ENCODE measurements at places on chromosomes 16 and 17.

GRCh38 chr16:7382521-7382920, 49.9 kb downstream of the RBFOX1 start:
- no peak for DNase-seq

- no peak for DNase-seq
Measured at GRCh38 chr17:40909755-40910154, 24.7 kb upstream of the KRT20 start.

GRCh38 chr16:53952215-53953208, 248.6 kb downstream of the FTO start:
- no peak for DNase-seq

- no peak for DNase-seq
Measured at GRCh38 chr17:80901319-80901718, 90.3 kb upstream of the CHMP6 start.

GRCh38 chr17:52157603-52158449, 688 bp downstream of the CA10 start:
- DNase-seq, result no peak

GRCh38 chr16:47966325-47966724, 189.5 kb downstream of the ABCC12 start:
- DNase-seq, result no peak

GRCh38 chr16:1094124-1094479, 1.9 kb downstream of the C1QTNF8 start:
- DNase-seq, result no peak

DNA sequence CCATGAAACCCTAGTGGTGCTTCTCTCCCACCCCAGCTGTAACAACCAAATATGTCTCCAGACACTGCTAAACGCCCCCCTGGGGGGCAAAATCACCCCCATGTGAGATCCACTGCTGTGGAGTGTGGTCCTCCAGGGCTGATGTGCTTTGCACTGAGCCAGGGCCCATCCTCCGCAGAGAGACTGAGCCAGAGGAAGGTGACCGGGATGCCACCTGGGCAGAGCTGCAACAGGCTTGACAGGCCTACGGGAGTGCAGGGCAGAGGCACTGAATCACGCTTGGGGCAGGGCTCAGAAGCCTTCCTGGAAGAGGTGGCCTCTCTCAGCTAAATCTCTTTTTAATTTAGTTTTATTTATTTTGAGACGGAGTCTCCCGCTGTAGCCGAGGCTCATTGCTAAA, 4.4 kb downstream of the GJD3 start:
- no peak for DNase-seq

DNA sequence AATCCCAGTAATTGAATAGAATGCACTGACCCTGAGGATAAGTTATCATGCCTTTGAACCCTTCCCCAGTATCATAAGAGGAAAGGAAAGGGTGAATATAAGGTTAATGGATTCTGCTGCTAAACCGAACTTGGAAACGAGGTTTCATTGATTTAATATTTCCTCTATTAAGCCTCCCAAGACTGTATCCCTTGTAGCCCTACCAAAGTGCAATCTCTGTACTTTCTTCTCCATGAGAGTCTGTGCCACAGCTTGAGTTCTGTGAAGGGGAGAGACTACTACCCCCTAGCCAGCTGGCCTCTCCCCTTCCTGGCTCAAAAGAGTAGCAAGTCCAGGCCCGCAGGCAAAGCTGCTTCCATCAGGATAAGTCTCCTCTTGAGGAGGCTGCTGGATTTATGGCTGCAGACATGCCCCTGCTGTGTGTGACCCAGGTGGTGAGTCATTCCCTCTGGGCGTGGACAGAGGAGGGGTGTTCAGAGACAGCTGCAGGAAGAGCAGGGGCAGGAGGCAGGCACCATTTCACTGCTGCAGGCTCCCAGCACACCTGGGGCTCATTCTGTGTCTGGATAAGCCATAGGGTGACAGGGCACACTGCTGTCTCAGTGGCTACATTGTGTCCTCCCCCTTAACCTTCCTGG, 58.4 kb downstream of the TOM1L2 start:
- DNase-seq, result peak; percentile 14

DNA sequence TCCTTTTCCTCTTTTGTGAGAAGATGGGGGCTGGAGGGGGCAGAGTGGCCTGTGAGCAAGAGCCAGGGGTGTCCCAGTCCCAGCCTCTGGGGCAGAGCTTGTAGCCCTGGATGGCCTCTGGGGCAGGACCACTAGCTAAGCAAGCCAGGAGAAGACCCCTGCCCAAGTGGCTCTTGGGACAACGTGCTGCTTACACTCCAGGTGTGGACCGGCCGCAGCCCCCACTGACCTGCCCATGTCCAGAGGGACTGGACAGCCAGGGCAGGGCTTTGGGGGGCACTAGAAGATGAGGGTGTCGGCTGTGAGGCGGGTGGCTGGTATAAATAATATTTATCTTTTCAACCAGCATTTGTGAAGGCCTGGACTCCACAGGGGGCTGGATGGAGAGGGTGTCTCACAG, 9.2 kb upstream of the SPPL2C start:
- no peak for DNase-seq

- DNase-seq, result no peak
Measured at GRCh38 chr17:63150490-63150889, 184.5 kb downstream of the TANC2 start.

- DNase-seq, result no peak
Measured at GRCh38 chr16:15535772-15536171, 101.4 kb downstream of the BMERB1 start.

DNA sequence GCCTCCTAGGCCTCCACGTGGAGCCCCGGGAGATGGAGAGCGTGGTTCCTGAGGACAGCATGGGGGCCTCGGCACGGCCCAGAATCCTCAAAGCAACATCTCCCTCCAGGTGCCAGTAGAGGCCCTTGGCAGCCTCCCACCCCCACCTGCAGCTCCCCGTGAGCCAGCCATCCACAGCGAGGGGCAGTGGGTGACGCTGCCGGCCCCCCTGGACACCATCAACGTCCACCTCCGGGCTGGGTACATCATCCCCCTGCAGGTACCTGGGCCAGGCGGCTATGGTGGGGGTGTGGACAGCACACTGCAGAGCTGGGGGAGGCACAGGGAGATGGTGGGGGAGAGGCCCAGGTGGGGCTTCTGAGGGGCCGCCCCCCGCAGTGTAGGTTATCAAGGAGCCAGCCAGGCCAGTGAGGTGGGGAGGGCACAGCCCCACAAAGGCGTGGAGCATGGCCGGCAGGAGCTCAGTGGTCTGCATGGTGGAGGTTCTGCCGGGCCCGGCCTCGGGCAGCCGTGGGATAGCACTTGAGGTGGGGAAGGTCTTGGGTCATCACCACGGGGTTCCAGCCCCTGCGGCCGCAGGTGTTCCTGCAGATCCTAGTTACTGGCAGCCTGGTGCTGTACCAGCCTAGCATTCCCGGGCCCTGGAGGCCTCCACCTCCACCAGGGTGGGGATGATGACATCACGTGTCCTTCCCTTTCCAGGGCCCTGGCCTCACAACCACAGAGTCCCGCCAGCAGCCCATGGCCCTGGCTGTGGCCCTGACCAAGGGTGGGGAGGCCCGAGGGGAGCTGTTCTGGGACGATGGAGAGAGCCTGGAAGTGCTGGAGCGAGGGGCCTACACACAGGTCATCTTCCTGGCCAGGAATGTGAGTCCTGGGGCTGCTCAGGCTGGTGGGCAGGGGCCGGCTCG, 16.4 kb downstream of the GAA start:
- DNase-seq, result no peak

DNA sequence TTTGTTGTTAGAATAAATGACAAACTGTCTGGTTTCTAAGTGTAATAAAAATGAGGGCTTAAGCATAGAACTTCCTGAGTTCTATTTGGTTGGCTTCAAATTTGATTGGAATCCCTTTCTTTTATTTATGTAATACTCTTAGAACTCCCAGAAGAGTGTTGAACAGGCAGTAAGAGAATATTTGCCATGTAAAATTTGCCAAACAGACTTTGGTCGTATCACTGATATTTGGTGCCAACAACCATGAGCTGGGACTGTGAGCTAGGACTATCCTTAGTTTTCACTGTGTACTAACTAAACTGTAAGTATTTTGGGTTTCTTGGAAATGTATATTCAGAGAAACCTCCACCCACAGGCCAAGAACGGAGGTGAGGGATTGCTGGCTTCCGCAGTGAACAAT, 971.2 kb upstream of the SOX9 start:
- no peak for DNase-seq

DNA sequence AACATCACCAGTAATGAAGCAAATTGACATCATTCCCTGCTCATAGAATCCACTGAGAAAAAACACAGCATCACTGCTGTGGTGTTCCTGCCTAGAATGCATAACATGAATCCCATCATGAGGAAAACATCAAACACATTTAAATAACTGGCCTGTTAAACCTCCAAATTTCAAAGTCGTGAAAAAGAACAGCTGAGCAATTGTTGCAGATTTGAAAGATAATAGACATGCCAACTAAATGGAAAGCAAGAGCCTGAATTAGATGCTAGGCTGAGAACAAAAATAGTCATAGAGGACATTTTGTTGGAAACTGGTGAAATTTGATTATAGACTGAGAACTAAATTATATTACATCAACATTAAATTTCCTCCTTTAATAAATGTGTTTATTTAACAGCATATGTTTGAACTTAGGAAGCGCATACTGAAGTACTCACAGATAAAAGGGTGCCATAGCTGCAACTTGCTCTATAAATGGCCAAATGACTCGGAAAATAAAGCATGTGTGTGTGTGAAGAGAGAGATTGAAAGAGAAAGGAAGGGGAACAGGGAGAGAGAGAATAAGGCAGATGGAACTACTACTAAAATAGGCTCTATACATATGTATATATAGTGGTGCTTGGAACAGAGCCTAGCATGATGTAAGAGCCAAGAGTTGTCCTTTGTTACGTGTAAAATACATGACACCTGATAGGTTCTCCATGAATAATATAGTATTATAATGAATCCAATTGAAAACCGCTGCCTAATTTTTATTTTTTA, 305.0 kb upstream of the MON1B start:
- DNase-seq, result no peak

- DNase-seq, result no peak
Measured at GRCh38 chr16:62642677-62643076, 606.4 kb upstream of the CDH8 start.

- DNase-seq, result no peak
Measured at GRCh38 chr17:72534776-72535175, 414.0 kb downstream of the SOX9 start.

DNA sequence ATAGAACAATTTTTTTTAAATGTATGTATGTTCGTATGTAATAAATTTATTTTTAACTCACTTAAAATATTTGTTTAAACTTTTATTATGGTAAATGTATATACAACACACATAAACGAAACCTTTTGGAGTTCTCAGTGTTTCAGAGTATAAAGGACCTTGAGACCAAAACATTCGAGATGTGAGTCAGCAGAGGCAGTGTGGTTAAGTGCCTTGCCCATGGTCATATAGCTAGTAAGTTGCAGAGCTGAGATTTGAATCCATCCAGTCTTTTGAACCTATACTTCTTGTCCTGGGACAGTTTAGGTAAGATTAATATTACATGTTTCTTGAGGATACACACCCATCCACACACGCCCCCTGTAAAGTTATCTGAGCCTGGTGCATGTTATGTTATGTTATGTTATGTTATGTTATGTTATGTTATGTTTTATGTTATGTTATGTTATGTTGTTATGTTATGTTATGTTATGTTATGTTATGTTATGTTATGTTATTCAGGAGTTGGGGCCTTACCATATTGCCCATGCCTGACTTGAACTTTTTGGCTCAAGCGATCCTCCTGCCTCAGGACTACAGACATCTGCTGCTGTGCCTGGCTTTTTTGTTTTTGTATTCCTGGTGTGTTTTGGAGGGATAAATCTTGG, 41.8 kb downstream of the TNRC6A start:
- DNase-seq, result no peak

GRCh38 chr17:7713782-7714181, 3.8 kb upstream of the DNAH2 start:
- DNase-seq, result no peak

GRCh38 chr17:48213797-48214196, 106.2 kb downstream of the SNX11 start:
- DNase-seq, result no peak

DNA sequence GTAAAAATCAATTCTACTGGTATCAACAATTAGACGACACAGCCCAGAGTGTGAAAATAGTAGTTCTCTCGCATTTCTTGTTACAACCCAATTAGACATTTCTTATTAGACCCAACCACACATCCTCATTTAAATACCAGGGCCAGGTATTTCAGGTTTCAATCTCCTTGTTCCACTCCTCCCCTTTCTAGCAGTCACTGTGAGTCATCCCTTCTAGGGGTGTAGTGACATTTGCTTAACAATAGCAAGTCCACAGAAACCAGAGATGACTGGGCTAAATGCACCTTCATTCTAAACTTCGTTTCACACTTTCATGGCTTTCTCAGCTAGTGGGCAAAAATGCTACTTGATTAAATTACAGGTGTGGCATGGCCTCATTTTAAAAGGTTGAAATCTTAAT, 116.9 kb upstream of the CACNG3 start:
- no peak for DNase-seq

GRCh38 chr17:60390925-60391470, 935 bp downstream of the USP32 start:
- peak; percentile 8 for DNase-seq

DNA sequence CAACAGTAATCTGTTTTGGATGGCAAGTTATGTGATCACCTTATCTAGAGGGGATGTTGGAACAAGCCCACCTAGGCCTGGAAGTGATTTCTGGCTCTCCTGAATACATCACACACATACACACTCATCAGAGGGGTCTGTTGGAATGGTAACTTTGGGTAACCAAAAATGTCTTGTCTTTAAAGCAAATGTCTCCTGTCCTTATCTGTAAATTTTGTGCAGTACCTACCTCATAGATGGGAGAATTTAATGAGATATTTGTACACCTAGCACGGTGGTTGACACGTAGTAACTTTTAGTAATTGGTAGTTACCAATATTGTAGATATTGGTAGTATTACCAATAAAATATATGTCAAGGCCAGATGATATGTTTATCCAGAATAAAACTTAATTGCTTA, 24.7 kb downstream of the HAPSTR1 start:
- no peak for DNase-seq

GRCh38 chr17:48254896-48255295, 147.3 kb downstream of the SNX11 start:
- no peak for DNase-seq

- DNase-seq, result peak; percentile 50
Measured at GRCh38 chr16:74774223-74775139, at the start of gene FA2H. TSS of gene FA2H (minus strand) at chr16:74774820. CDS start at chr16:74774755, 65 bp downstream.

- no peak for DNase-seq
Measured at GRCh38 chr16:12675852-12676251, 127.8 kb downstream of the CPPED1 start.

- DNase-seq, result no peak
Measured at GRCh38 chr17:39632153-39632941, 4.6 kb upstream of the STARD3 start.

DNA sequence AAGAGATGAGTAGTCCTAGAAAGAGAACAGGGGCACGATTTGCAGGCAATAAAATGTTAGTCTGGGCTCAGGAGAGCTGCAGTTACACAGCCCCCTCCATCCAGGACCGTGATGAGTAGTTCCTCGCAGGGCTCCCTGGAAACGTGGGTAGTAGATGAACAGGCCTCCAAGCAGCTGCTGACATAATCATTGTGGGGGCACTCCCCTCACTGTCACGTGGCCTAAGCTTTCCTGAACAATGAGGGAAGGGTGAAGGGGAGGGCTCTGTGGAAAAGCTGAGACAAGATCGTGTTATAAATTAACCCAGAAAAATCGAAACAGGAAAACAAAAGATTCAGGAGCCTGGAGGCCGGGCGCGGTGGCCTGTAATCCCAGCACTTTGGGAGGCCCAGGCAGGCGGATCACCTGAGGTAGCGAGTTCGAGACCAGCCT, 1.3 kb upstream of the PER1 start:
- peak; percentile 65 for DNase-seq

Data from activated CD4-positive, alpha-beta T cell treated with anti-CD3 and anti-CD28 coated beads for 4 hours (primary cell).